ENCODE measurements at places on chromosomes 4 and X. TPM values are rescaled to one million over a fixed set of nuclear protein-coding genes. Genes with fewer than 3 reads are reported as not detected.

DNA sequence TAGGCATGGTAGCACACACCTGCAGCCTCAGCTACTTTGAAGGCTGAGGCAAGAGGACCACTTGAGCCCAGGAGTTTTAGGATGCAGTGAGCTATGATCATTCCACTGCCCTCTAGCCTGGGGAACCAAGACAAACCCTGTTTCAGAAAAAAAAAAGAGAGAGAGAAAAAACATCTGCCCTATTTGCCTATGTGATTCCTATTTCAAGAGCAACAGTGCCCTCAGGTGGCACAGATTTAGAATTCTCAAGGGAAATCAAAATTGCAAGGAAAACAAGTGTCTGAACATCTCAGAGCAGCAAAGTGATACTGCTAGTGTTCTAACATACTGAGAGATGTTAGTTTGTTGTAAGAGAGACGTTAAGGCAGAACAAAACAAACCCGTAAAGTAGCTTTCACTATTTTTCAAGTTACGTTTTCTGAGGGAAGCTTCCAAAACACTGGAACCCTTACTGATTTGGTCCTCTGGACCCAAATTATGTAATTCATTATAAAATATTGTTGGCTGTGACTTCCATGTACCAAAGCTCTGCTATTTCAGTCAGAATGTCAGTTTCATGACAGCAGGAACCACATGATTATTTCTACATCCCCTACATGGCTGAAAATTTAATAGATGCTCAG is 7.9 kb downstream of the BDH2 start:
- DNase-seq = no peak

GRCh38 chr4:81629366-81629765 is 157.7 kb upstream of the RASGEF1B start:
- no peak for DNase-seq

The ASMT gene
- 0.49 TPM for total RNA-seq

The CXCL13 gene
- total RNA-seq = not detected

The NBDY gene
- total RNA-seq = 20.6 TPM

DNA sequence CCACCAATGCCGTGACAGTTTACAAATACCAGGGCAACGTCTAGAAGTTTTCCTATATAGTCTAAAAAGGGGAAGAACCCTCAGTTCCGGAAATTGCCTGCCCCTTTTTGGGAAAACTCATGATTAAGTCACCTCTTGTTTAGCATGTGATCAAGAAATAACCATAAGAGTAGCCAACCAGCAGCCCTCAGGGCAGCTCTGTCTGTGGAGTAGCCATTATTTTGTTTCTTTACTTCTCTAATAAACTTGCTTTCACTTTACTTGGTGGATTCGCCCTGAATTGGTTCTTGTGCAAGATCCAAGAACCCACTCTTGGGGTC is 20.0 kb upstream of the HOPX start:
- DNase-seq = no peak

The CTAG1A gene
- not detected for total RNA-seq

The COQ2 gene
- 9.8 TPM for total RNA-seq

DNA sequence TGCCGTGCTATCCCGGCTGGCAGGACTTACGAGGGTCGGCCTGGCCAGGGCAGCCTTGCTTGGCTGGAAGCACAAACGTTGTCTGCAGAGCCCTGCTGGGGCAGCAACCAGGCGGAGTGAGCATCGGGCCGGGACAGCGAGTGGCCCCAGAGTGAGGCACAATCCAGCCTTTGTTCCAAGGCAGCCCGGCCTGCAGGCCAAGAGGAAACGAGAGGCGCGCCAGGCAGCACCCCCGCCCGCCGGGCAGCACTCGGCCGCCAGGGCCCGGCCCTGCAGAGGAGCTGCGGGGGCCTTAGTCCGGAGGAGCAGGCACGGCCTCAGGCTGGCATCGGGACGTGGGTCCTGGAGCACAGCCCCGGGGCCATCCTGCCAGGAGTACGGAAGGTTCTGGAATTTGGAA is 24.1 kb downstream of the FGFRL1 start:
- no peak for DNase-seq

GRCh38 chr4:120683897-120684540 is 238.5 kb downstream of the PRDM5 start:
- DNase-seq = no peak

GRCh38 chr4:8284391-8284790 is 14.8 kb downstream of the HTRA3 start:
- no peak for DNase-seq

The XAGE1A gene
- not detected for total RNA-seq

The FMR1NB gene
- total RNA-seq = not detected

The RBMXL3 gene
- not detected for total RNA-seq

GRCh38 chrX:30653415-30654131 is at the start of gene GK:
Gene GK (plus strand): TSS chrX:30653423. CDS start chrX:30653538, 115 bp downstream.
- no peak for DNase-seq

The OPN1LW gene
- total RNA-seq = not detected

DNA sequence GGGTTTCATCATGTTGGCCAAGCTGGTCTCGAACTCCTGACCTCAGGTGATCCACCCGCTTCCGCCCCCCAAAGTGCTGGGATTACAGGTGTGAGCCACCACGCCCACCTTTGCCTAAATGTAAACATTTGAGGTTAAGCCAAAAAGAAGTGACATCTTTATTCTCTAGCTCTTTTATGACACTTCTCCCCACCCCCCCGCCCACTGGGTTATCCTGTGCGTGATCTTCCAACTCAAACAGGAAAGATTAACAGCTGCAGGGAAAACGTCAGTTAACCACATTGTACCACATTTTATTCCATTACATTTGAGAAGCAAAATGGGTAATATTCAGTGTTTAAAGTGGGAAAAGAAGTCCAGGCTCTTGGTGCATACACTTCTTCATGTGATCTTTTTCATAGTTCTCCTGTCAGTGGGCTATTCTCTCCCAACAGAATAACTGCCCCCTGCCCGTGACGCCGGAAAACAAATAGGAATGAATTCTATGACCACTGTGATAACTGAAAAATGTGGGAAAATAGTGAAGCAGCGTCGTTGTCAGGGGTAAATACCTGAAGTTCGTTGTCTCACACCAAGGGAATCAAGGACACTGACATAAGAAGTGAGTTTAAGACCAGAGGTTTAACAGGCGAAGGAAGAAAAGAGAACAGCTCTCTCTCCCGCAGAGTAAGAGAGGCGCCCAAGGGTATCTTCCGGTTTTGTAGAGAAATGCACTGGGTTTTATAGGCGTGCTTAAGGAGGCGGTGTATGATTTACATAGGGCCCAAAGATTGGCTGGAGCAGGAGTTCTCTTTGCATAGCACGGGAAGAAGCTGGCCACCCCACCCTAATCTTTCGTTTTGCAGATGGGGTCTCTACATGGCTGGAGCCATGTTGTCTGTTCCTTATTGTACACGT is 9.7 kb upstream of the SRD5A3 start:
- no peak for DNase-seq

The FAM47A gene
- not detected for total RNA-seq

The PPP1R2C gene
- total RNA-seq = not detected

GRCh38 chr4:101153653-101154052 is 193.7 kb downstream of the PPP3CA start:
- no peak for DNase-seq

- DNase-seq = no peak
These were observed 207.5 kb upstream of the FTHL17 start for GRCh38 chrX:31279359-31279758.

DNA sequence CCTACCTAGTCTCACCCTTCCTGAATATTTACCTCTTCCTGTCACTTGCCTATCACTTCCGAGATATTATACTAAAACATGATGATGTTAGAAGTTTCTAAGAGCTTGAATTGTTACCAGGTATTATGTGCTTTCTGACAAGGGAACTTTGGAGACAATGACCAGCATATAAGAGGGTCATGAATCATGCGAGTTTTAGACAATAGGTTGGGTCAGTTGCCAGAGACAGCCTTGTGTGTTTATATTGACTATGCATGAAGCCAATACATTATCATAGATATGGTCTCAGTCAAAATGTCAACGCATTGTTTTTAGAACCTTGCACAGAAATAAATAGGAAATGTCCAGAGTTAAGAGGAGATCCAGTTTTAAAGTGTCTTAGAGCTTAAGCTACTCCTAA is 116.8 kb downstream of the KLHL4 start:
- no peak for DNase-seq

DNA sequence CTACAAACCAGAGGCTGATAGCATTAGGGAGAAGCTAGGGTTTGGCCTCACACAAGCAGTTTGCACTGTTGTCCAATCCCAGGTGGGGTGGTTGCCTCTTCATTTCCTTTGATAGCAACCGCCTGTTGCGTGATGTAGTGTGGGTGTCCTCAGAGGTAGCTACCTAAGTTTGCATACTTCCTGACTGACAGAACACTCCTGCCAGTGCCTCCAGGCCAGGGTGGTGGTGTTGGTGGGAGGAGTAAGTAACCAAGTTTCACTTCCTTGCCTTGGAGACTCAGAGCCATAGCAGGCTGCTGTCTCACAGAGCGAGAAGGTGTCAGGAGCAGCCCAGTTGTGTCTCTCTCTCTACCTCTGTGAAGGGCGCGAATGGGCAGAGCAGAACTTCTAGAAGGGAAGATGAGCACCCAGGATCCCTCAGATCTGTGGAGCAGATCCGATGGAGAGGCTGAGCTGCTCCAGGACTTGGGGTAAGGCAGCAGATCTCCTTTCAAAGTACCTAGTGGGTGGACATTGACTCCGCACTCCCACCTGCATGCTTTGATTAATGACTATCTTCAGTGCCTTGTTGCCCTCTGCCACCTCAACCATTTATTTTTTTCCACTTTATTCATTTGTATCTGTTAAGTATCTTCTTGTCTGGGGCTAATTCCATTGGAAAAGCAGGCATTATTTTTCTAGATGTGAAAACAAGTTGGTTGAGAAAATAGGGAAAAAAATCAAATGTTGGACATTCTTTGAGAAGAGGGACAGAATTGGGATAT is at the start of gene DAPP1:
TSS of gene DAPP1 (plus strand) at position 283 of the 764 bp plus-strand sequence. CDS start at position 370, 87 bp downstream.
- DNase-seq = peak; percentile 81

DNA sequence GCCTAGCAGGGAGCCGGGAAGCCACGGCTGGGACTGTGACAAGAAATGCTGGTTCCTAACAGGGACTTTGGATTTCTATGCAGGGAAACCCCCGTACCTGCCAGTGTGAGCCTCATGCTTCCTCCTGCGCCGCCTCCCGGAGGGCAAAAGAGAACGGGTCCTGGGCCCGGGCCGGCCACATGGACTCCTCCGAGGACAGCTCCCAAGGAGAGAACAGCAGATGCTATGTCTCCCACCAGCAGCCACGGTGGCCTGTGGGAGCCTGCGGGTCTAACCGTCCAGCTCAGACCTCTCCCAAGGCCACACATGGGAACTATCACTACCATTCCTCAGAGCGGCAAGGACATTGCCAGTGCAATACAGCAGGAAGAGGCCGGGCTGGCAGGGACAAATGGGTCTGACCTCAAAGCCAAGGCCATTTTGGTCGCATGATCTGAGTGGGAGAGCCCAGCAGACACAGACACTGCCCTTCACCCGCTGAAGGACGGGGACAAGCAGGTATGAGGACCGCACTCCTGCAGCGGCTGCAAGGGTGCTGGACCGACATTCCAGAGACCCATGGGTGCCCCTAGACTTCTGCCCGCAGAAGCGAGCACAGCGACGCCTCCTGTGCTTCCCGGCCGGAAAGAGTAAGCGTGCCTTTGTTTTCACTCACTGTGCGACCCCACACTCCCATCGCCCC is 4.5 kb upstream of the C4orf50 start:
- no peak for DNase-seq

DNA sequence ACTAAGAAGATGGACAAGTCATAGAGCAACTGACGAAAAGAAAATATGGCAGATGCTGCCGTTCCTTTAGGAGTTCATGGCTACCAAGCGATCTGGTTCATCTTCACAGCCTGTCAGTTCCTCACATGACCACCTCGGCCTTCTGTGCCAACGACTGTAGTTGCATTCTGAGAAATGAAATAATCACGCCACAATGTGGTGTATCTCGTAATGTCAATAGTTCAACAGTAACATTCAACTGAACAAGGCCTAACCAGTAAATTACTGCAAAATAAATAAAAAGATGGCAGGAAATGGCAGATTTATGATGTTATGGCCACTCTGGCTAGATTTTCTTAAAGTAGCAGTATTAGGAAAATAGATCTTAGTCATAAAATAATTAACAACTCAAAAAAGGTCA is 4.4 kb downstream of the GPRIN3 start:
- DNase-seq = peak; percentile 41

The KIT gene
- 0.17 TPM for total RNA-seq

DNA sequence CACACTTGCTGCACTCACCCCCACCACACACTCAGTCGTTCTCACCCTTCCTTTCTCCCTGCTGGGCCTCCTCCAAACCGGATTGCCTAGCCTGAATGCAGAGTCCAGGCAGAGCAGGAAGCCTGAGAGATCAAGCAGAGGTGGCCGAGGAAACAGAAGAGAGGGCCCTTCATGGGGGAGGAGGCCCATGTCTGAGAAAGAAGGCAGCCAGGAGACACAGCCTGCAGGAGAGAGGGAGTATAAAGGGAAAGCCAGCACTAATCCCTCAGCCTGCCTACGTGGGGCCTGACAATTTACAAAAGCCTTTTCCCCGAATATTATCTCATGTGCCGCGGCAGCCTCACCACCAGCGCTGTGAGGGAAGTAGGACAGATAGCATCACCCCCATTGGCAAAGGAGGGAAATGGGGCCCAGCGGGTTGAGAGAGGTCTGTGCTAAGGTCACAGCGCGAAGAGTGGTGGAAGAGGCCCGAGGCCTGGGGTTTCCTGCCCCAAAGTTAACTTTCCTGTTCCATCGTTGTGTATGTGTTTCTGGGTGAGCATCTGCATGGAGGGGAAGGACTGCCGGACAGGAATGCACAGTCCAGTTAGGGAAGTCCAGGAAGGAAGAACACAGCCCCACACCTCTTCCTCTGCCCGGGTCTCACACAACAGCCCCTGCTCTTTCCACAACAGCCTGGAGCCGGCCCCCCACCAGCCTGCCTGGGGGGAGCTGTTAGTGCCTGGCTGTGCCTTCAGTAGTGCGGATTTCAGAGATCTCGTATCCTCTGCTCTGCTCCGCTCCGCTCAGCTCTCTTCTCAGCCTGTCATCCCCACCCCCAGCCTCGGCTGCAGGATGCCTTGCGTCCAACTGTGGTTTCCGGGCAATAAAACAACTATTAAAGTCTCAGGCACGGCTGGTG is 50.9 kb upstream of the BCOR start:
- no peak for DNase-seq

The ASB12 gene
- total RNA-seq = not detected

GRCh38 chrX:49876750-49877149 is 2.5 kb upstream of the USP27X start:
- DNase-seq = no peak

- no peak for DNase-seq
These were observed 377.0 kb downstream of the PDGFC start for GRCh38 chr4:156594624-156595023.

The MFAP3L gene
- total RNA-seq = 1.4 TPM

DNA sequence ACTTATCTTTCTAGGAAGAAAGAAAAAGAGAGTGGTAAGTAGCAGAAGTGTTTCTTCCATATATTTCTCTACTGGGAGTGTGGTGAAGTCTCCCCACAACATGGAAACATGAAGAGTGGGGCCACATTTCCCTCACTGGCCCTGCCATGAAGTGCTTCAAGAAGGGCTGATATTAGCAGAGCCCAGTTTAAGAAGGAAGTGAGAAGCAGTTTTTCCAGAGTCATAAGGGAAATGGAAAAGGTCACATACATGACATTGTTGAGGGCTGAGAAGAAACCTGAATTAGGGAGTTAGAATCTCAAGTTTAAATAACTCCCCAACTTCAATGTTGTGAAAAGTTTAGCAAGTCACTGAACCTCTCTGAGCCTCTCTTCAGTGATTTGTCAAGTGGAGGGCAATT is 171.9 kb upstream of the RBPJ start:
- DNase-seq = no peak

The ARAF gene
- 134 TPM for total RNA-seq

The LDB2 gene
- total RNA-seq = not detected

The TSPAN6 gene
- total RNA-seq = 1.2 TPM

The CAPN6 gene
- not detected for total RNA-seq
